Left renal pelvis (tissue), 4 donors: ENCODE measurements at places on chromosomes 13 and 19. TPM values are rescaled to one million over a fixed set of nuclear protein-coding genes. Genes with fewer than 3 reads are reported as not detected.
A peak's percentile ranks its signal among the peaks of the same experiment; 100 is the strongest.

- no peak for DNase-seq
Observed at GRCh38 chr19:49104229-49104864, 9.8 kb upstream of the LIN7B start.

DNA sequence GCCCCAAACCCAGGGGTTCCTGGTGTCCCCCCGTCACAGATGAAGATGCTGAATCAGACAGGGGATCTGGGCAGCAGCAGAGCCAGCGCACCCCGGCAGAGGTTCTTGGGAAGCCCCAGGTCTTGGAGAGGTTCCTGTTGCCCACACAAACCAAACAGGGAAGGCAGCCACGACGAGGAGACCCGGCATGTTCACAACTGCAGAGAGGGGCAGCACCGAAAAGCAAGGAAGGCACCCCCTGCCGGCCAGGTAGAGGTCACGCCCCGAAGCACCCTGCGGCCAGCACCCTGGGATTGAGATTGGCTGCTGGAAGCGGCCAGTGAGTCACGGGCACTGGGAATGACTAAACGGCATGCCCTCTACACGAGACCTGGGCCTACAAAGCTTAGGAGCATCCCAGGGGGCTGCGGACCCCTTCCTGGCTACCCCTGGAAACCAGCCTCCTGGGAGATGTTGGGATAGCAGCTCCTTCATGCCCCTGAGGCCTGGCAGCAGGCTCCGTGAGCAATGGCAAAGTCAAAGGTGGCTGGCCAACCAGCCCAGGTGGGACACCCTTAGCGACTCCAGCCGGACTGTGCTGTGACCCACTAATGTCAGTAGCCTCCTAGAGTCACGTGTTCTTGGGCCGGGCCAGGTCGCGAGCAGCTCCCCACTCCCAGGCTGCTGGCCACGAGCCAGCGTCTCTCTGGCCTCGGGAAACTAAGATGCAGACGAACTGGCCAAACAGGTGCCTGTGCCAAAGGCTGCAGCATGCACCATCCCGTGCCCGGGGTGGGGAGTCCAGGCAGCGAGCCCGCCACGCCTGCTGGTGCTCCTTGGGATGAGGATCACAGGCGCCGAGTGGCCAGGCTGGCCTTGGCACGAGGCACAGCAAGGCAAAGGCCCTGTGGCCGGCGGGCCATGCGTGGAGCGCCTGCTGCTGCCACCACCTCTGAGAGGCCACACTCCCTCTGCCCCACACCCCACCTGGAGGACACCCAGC lies 43.2 kb downstream of the MLLT1 start:
- no peak for DNase-seq

The ZNF98 gene
- polyA plus RNA-seq: 4.5 TPM

DNA sequence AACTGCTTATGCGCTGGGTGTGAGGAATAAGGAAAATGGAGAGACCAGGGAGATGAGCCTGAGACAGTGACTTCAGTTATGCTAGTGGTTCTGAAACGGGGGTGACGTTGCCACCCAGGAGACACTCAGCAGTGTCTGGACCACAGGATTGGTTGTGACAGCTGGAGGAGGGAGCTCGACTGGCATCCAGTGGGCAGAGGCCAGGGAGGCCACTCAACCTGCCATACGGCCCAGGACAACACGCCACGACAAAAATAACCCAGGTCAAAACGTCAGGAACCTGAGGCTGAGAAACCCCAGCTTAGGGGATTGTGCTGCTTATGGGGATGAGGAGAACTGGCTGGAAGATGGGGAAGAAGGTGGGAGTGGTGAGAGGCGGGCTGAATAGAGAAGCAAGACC lies 10.4 kb downstream of the ZSCAN5A start:
- DNase-seq: no peak

The CEACAM5 gene
- polyA plus RNA-seq: 0.08 TPM

GRCh38 chr13:112641456-112642089 lies 48.3 kb upstream of the ATP11A start:
- no peak for DNase-seq

The NHLRC3 gene
- 40.2 TPM for polyA plus RNA-seq

GRCh38 chr19:54452626-54453025 lies 3.6 kb downstream of the LENG8 start:
- no peak for DNase-seq

DNA sequence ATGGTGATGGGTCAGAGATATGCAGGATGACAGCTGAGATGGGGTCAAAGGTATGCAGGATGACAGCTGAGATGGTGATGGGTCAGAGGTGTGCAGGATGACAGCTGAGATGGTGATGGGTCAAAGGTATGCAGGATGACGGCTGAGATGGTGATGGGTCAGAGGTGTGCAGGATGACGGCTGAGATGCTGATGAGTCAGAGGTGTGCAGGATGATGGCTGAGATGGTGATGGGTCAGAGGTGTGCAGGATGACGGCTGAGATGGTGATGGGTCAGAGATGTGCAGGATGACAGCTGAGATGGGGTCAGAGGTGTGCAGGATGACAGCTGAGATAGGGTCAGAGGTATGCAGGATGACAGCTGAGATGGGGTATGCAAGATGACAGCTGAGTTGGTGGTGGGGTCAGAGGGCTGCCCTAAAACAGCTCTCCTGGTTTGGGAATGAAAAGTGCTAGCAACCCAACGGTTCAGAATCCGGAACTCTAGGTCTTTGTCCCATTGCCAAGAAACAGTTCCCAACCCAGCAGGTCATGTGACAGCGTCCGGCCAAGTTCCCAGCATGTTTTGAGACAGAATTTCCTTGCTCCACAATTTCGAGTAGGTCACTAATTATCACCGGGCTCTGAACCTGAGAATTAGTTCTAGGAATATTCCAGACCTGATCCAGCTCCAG lies 3.2 kb downstream of the SELENOW start:
- DNase-seq: no peak

The MBD3L2 gene
- not detected for polyA plus RNA-seq

GRCh38 chr13:78323848-78324247 lies 279.5 kb downstream of the POU4F1 start:
- DNase-seq: no peak

DNA sequence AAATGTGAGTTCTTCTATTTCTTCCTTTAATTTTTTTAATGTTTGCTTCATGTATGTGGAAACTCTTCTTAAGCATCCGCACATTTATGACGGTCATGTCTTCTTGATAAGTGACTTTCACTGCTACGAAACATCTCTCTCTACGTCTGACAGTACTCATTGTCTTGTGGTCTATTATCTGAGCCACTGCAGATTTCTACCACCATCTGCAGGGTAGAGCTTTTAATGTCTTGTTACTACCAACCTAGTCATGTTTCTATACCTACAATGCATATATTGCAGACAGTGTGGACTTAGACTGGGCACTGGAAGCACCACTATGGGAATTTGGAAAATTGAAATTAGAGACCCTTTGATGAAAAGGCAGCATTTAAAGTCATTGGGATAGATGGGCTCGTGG lies 75.4 kb upstream of the ARHGEF7 start:
- no peak for DNase-seq

The SIGLEC12 gene
- 0.16 TPM for polyA plus RNA-seq

The MBD3L3 gene
- polyA plus RNA-seq: not detected

- no peak for DNase-seq
Observed at GRCh38 chr13:108494991-108495645, 134.3 kb upstream of the MYO16 start.

GRCh38 chr19:13132471-13133180 lies 14.6 kb downstream of the NACC1 start:
- no peak for DNase-seq

The CDADC1 gene
- polyA plus RNA-seq: 13.5 TPM

The ZNF763 gene
- polyA plus RNA-seq: 11.9 TPM

The TEX29 gene
- not detected for polyA plus RNA-seq

GRCh38 chr13:71866335-71867130 lies 471 bp downstream of the DACH1 start:
- DNase-seq: no peak

The KLK14 gene
- 0.16 TPM for polyA plus RNA-seq

The CD37 gene
- 43.6 TPM for polyA plus RNA-seq

GRCh38 chr13:61183670-61184069 lies 232.0 kb downstream of the PCDH20 start:
- no peak for DNase-seq

- DNase-seq: no peak
Observed at GRCh38 chr19:58350871-58351557, 2.3 kb downstream of the A1BG start.

GRCh38 chr19:27776020-27776419 lies 1436.9 kb downstream of the UQCRFS1 start:
- DNase-seq: no peak

The OCEL1 gene
- 19.9 TPM for polyA plus RNA-seq

DNA sequence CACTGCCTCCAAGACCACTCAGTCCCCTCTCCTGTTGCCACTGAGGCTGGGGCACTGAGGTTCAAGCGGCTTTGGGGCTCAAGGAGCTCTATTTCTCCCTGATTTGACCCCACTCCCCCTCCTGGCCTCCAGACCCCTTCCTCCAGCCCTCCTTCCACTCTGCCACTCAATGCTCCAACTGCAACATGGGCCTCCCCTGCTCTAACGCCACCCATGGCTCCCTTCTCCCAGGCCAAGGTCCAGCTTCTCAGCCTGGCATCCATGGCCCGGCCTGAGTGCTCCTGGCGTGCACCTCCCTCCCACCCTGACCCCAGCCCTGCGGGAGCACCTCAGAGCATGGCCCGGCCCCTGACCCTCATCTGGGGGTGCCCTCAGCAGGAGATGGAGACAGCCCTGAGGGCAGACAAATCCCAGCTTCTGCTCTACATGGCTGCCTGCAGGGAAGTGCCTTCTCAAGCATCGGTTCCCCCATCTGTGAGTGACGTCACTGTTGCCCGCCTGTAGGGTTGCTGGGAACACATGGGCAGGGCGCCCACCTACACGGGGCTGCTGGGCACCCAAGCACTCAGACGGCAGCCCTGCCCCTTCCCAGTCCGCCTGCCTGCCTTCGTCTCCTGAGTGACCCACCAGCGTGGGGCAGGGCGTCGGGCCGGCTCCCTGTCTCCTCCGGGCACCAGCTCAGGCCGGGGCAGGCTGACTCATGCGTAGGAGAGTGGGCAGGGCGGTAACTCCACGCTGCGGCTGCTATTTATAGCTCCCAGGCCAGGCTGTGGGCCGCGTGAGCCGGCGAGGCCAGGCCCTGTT lies 1.6 kb upstream of the DIRAS1 start:
- DNase-seq: no peak

GRCh38 chr13:73873940-73874830 lies 260.0 kb downstream of the KLF12 start:
- no peak for DNase-seq

GRCh38 chr19:41595258-41595889 lies 19.4 kb downstream of the CEACAM21 start:
- peak; percentile 20 for DNase-seq

- no peak for DNase-seq
Observed at GRCh38 chr19:19043881-19044280, 10.5 kb downstream of the ARMC6 start.
